Activated T-cell treated with anti-CD3 and anti-CD28 coated beads, Interleukin-2, amount 50 U/mL, for 72 hours (primary cell): ENCODE measurements at places on chromosomes 7 and 10. TPM values are rescaled to one million over a fixed set of nuclear protein-coding genes. Genes with fewer than 3 reads are reported as not detected.

The KCND2 gene
- not detected for total RNA-seq

The DKK1 gene
- total RNA-seq: not detected

DNA sequence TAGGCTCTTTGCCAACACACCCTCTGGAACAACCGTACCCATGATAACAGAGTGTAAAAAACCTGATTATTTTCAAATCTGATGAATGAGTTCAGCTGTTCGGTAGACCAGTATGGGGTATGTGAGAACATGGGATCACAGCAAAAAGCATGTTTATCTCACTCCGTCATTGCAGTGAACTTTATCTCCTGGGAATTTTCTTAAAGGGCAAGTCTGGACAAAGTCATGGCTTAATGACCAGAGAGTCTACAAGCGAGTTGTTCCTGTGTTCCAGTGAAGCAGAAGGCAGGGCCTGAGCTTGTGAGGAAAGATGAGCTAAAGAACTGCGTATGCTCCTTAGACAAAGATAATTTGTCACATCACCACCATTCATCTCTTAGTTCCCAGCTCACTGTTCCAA is 219.7 kb downstream of the TRIL start:
- DNase-seq: no peak

DNA sequence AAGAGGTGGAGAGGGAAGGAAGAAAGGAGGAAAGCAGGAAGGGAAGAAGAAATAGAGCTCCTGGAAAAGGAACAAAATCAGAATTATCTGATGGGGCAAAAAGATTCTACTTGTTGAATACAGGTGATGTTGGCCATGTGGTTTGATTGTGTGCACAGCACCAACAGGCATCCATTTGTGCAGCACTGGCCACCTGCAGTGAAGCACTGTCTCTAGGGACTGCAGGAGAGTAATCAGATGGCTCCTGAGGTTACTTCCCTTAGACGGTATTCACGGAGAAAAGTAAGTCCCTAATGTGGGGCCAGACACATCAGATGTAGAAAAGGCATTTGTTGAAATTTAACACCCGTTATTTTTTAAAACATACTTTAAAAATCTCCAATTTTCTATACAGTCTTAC is 135.3 kb upstream of the VIPR2 start:
- no peak for DNase-seq

DNA sequence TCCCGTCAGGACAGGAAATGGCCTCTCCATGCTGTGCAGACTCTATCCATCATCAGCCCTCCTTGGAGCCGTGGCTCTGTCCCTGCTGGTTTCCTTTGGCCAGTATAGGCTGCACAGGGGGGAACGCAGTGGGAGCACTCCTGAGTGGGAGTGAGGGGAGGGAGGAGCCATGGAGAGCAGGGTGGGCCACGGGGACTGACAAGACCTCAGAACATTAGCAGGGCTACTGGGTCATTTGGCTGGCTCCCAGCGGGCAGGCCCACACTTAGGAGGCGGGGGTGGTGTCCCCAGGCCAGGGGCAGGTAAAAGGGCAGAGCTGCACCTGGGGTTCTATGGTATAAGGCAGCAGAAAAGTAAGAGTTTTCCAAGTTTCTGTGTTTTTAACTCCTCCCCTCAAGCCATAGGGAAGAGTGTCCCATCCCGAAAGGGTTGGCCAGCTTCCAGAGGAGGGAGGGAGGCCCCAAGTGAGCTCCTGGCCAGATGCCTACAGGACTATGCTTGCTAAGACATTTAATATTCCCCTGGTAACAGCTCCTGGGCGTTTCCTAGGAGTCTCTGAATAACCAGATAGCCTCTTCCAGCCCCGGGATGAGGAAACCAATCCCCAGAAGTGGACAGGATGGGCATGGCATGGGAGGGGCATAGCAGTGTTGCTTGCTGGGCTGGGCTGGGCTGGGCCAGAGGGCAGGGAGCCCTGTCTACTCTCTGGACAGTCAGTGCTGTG is 5.5 kb upstream of the OPN4 start:
- no peak for DNase-seq

GRCh38 chr7:131649879-131650278 is 93.5 kb upstream of the PODXL start:
- DNase-seq: no peak

- DNase-seq: no peak
Measured at GRCh38 chr10:93707623-93708022, 5.2 kb upstream of the FRA10AC1 start.

The FAM237B gene
- total RNA-seq: not detected

- DNase-seq: no peak
Measured at GRCh38 chr10:68096913-68097516, 12.3 kb upstream of the MYPN start.

DNA sequence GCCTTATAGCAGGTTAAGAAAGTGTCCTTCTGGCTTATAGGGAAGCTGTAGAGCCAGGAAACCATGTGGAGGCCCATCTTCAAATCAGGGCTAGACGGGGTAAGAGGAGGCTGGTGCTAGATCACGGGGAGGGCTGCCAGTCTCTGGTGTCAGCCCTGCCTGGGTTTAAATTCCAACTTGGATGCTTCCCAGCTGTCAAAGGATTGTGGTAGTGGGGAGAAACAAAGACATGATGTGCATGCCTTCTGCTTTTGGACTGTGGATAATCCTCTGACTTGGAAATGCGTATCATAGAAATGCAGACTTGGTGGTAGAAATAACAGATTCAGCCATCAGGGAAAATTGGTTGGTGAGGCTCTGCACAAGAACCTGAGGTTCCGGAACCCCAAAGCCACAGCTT is 325.6 kb downstream of the PHTF2 start:
- no peak for DNase-seq

DNA sequence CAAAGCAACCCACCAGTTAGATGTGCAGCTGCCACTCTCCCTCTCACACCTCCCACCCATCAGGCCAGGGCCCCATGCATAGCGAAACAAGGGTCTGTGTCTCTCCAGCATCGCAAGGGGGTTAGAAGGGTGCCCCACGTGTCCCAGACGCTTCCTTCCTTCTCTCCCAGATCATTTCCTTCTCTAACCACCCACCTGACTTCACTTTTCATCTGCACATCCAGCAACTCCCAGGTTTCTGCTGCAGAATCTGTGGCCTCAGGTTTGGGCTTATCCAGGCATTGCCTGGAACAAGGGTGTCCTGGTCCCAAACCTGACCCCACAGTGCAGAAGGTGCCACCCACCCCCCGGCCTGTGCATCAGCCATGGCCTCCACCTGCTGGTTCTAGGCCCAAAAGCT is 14.4 kb downstream of the PDIA4 start:
- no peak for DNase-seq

- no peak for DNase-seq
Measured at GRCh38 chr7:158322616-158323530, 264.8 kb downstream of the PTPRN2 start.

GRCh38 chr7:130672146-130672545 is 3.6 kb upstream of the COPG2 start:
- DNase-seq: no peak

DNA sequence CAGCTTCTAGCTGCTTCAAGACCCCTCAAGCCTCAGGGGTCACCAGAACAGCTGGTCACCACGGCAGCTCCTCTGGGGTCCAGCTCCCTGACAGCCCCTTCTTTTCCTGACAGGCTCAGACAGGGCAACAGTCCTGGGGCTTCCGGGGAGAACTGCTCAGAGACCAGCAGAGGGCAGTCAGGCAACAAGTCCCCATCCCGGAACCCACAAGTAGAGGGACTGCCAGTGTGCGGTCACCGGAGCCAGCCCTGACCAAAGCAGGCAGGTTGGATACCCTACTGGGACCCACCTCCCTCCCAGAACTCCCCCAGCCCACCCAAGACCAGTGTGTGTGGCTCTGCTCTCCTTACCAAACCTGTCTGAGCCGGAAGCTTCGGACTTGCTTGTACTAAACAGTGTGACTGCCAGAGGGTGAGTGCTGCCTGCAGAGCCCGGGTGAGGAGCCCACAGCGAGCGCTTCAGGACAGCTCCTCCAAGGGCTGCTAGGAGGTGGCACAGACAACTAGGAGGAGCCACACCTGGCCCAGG is 40.3 kb downstream of the YKT6 start:
- DNase-seq: peak; percentile 78

DNA sequence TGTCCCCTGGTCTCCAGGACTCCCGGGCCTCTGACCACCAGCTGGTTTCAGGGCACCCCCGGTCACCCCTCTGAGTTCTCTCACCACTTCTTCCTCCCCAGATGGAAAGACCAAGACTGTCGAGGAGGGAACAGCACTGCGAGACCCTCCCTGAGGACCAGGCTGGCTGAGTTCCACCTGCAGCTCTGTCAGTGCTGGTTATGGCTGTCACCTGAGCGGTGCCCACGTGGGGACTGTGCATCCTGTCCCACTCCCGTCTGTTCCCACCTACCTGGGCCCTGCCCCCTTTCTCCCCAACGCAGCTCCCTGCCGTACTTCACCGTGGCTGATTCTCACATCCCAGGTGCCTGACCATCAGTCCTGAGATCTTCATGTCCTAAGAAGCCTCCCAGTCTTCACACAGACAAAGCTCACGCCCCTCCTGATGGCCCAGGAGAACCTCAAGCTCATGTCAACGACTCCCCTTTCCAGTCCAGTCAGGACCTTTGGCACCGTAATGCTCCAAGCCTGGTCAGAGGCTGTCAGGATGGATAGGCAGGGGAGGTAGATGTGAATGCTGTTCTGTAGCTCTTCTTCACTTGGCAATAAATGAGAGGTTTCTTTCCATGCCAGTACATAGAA is 159.7 kb downstream of the USP6NL start:
- DNase-seq: no peak

DNA sequence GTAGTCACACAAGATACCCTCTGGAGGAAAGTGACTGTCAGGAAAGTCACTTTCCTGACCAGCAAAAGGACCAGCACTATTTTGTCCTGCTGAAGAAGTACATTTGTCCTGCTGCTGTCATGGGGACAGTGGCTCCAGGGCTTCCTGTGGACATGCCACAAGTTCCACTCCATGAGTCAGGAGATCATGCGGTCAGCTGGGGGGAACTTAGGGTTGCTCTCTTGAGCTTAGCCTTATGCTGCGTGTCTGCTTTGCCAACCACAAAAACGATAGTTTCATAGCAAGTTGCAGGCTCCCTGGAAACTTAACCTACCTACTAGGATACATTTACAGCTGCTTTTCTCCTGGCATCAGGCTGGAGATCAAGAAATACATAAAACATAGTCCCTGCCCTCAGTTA is 19.8 kb upstream of the ALOX5 start:
- no peak for DNase-seq

DNA sequence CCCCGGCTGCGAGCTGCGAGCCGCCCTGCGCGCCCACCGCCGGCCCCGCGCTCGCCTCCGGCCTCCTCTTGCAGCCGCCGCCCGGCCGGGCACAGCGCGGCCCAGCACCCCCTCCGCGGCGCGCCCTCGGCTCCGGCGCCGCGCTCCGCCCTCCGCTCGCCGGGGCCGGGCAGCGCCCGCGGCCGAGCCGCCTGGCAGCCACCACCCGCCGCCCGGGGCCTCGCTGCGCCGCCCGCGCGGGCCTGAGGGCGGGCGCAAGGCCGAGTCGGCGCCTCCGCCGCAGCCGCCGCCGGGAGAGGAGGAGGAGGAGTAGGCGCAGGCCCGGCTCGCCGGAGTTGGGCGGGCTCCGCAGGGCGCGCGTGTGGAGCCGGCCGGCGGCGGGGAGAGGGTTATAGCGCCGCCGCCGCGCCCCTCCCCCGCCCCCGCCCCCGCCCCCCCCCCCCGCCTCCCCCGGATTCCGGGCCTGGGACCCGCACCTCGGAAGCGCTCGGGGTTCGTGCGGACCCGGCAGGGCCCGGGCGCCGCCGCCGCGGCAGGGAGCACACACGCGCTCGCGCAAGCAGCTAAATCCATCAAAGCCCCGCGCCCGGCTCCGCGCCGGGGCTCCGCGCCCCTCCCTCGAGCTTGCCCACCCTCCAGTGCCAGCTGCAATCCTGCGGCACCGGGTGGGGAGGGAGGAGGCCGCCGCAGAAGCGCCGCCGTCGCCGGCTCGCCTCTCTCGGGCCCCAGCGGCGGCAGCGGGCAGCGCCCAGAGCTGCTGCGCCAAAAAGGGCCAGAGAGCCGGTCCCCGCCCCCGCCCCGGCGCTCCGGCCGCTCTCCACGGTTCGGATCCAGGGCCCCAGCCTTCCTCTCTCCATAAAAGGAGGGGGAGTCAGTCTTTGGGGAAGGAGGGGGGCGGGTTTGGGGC is at the start of gene PDGFA:
Gene PDGFA, minus strand, starts transcription at position 363 of the 907 bp plus-strand sequence. CDS start 845 bp downstream, outside the sequence.
- peak; percentile 56 for DNase-seq

DNA sequence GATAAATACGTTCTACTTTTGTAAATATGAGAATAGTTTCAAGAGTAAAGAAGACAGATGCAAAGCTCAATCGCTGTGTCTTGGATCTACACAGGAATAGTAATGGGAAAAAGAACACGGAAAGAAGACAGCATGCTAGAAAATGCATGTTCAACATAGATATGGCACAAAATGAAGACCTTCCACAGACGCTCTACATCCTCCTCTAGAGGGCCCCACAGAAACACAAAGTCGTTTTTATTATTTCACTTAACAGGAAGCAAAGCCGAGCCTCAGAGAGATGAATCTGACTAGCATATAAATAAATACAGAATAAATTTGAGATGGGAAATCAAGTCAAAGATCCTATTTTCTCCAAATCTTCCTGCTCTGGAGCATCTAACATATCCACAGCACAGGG is 292.6 kb downstream of the PARD3 start:
- DNase-seq: no peak

- DNase-seq: no peak
Measured at GRCh38 chr10:77160679-77161078, 476.9 kb downstream of the KCNMA1 start.

GRCh38 chr10:116636976-116637375 is 16.2 kb downstream of the PNLIPRP2 start:
- DNase-seq: no peak

GRCh38 chr10:24706479-24707118 is 17.1 kb downstream of the ARHGAP21 start:
- peak; percentile 40 for DNase-seq

GRCh38 chr7:124785994-124786393 is 20.4 kb upstream of the GPR37 start:
- DNase-seq: no peak

- DNase-seq: no peak
Measured at GRCh38 chr10:98340261-98340939, 72.4 kb upstream of the LOXL4 start.

DNA sequence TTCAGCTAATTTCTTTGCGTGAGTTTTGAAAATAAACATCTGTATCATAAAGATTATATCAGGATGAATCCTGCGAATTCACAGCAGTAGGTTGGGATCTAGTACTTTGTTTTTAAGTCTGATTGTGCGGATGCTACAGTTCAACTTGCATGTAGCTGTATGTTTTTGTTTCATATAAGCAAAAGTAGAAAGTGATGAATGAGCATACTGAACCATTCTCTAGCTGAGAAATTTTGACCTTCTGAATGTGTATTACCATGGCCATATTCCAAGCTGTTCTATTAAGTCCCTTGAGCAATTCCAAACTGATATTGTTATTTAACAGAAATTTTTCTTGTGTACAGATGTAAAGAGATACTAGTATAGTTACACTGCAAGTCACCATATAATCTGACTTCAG is 358.8 kb upstream of the MEOX2 start:
- no peak for DNase-seq

- no peak for DNase-seq
Measured at GRCh38 chr7:140081774-140082425, 19.1 kb upstream of the PARP12 start.

- no peak for DNase-seq
Measured at GRCh38 chr10:13961097-13961496, 369.6 kb downstream of the FRMD4A start.
